ENCODE measurements at places on chromosomes 5 and 9.

GRCh38 chr5:34867660-34868059 lies 28.7 kb downstream of the TTC23L start:
- no peak for DNase-seq

GRCh38 chr9:101707721-101708120 lies 30.7 kb downstream of the GRIN3A start:
- no peak for DNase-seq

DNA sequence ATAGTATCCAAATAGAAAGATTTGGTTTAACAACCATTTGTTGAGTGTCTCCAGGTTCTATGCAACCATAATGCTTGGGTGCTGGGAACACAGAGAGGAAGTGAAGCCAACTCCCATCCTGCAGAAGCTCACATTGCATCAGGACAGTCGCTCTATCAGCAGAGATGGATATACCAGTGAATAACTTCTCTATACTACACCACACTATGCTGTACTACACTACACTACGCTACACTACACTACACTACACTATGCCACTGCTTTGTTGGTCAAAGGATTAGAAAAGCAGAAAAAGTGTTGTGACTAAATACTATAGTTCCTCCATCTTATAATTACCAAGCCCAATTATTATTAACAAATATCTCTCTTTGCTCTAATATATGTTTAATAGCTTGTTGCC lies 89.2 kb upstream of the PRRC1 start:
- no peak for DNase-seq

- DNase-seq, result no peak
Measured at GRCh38 chr5:122076050-122076461, 2.0 kb downstream of the LOX start.

- no peak for DNase-seq
Measured at GRCh38 chr9:118567861-118568260, 801.4 kb downstream of the BRINP1 start.

DNA sequence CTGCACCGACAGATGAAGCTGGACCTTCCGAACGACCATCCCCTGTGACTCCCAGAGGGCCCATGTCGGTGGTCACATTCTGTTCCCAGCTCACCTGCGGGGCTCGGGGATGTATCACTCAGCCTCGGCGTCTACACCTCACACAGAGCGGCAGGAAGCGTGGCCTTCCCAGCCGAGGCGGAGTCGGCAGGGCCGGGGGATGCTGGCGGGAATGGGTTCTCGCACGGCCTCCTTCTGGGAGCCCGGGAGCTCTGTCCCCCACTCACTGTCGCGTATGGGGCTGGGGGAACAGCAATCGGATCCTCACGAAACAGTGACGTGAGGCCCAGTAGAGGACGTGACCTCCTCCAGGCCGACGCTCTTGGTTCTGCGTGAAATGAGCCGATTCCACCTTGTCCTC lies 20.4 kb downstream of the NACC2 start:
- no peak for DNase-seq
